ENCODE measurements at places on chromosomes 6 and 20.

GRCh38 chr20:4488407-4489339, 233.0 kb upstream of the PRND start:
- no peak for DNase-seq

- DNase-seq: no peak
These were observed 1.5 kb downstream of the GPANK1 start for GRCh38 chr6:31663126-31663960.

DNA sequence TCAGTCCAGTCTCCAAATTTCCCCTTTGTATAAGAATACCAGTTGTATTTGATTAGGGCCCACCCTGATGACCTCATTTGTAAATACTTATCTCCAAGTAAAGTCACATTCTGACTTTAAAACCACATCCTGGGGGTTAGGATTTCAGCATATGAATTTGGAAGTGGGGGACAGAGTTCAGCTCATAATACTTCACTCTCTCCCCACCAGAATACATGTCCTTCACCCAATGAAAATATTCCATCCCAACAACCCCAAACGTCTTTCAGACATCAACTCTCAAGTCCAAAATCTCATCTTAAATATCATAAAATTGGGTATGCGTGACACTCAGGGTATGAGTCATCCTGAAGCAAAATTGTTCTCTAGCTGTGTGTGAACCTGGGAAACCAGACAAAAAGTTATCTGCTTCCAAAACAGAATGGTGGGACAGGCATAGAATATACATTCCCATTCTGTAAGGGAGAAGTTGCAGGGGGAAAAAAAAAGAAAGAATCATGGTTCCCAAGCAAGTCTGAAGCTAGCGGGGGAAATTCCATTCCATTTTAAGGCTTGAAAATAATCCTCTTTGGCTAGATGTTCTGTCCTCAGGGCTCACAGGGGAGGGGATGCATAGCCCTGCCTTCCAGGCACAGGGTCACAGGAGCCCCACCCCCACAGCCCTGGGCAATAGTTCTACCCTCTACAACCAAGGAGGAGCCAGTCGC, 113.9 kb downstream of the ADAT2 start:
- DNase-seq: no peak

GRCh38 chr20:10014431-10014830, 20.4 kb upstream of the ANKEF1 start:
- no peak for DNase-seq

DNA sequence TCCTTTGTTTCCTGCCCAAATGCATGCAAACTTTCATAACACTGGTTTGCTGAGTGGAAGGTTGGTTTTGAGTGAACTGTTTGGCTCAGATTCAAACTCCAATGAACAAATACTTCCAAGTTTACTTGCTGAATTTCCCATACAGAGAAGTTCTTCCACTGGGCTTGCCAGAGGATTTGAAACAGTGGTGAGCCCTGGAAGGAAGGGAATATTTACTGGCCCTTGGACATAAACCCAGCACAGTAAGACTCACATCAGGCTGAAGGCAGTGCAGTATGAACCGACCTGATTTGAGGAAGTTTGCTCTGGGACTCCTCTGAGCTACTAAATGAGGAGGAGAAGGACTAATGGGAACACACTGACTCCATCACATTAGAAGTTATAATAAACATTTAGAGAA, 3.8 kb downstream of the TRAF3IP2 start:
- DNase-seq: no peak
